RPMI7951 (cell line): ENCODE measurements at places on chromosomes 3 and 15. TPM values are rescaled to one million over a fixed set of nuclear protein-coding genes. Genes with fewer than 3 reads are reported as not detected.
A peak's percentile ranks its signal among the peaks of the same experiment; 100 is the strongest.

GRCh38 chr3:112734736-112735350, 93.9 kb upstream of the CCDC80 start:
- DNase-seq = peak; percentile 62

DNA sequence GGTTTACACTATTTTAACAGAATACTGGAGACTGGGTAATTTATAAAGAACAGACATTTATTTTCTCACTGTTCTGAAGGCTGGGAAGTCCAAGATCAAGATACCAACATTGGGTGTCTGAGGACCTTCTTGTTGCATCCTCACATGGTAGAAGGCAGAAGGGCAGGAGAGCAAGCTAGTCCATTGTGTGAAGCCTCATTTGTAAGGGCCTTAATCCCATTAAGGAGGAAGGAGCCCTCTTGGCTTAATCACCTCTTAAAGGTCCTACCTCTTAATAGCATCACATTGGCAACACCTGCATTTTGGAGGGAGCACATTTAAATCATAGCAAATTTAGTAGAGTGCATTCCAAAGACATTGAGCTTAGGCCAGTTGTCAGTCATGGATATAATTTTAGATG, 26.2 kb downstream of the UBE2Q2 start:
- no peak for DNase-seq

- DNase-seq = peak; percentile 26
Measured at GRCh38 chr3:98612587-98612986, 19.2 kb upstream of the CPOX start.

GRCh38 chr3:112090887-112091586, 4.8 kb downstream of the C3orf52 start:
- DNase-seq = no peak

- no peak for DNase-seq
Measured at GRCh38 chr3:147231111-147231510, 175.2 kb downstream of the ZIC4 start.

GRCh38 chr3:23811919-23812318, 6.2 kb downstream of the UBE2E1 start:
- DNase-seq = no peak

GRCh38 chr3:34780973-34781372, 858.4 kb upstream of the ARPP21 start:
- no peak for DNase-seq

DNA sequence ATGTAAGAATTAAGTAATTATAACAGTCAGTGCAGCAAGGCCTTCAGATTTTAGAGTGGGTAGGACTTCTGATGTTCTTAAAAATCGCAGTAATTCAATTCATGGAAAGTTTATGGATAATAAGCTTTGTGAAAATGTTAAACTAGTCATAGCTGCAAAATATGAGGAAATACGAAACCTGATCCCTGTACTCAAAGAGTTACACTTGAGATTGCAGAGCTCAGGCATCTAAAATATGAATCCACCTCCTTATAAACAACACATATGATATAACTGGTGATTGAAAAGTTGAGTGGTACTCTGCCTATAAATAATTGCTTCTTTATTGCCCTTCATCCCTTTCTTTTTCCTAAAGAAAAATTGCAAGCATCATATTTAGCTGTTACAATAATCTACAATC, 473.3 kb downstream of the OTOL1 start:
- no peak for DNase-seq

RETNLB gene
- total RNA-seq = not detected in 2 replicates

LRIG1 gene
- total RNA-seq = 51.9 and 56.7 TPM in 2 replicates

DNA sequence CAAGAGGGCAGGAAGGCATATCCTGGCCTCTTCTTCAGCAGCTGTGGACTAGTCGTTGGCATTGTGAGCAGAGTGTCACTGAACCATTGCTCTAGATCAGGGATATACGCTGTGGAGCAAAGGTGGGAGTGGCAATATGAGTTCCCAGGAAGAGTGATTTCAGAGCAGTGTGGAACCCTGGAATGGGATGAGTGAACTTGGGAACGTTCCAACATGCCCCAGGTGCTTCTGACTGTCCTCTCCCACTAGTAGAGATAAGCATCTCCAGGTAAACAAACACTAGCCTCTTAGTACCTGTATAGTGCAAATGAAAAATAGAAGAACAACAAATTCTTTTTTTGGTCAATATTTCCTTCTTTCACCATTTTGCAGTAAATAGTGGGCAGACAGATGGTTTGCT, 123.6 kb upstream of the VEPH1 start:
- no peak for DNase-seq

GRCh38 chr3:156176629-156177210, 56.3 kb downstream of the KCNAB1 start:
- no peak for DNase-seq

GPR149 gene
- total RNA-seq = not detected in 2 replicates

RPL22L1 gene
- total RNA-seq = 241 and 277 TPM in 2 replicates

DNA sequence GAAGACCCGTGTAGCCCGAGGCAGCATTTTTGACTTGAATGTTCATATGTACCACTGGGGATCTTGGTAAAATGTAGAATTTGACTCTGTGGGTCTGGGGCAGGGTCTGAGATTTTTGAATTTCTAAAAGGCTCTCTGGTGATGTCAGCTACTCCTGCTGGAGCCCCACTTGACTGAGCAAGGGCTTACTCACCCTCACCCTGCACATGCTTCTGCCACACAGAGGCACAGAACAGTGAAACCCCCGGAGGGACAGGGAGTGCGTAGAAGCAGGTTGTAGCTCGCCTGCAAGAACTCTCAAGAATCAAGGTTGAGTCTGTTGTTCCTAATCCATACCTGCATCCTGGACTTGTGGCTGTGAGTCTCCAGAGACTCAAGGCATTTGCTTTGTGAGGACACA, 41.1 kb downstream of the SLCO3A1 start:
- DNase-seq = no peak

UROC1 gene
- total RNA-seq = not detected in 2 replicates

GRCh38 chr3:161475905-161476304, 20.7 kb upstream of the OTOL1 start:
- no peak for DNase-seq

DNA sequence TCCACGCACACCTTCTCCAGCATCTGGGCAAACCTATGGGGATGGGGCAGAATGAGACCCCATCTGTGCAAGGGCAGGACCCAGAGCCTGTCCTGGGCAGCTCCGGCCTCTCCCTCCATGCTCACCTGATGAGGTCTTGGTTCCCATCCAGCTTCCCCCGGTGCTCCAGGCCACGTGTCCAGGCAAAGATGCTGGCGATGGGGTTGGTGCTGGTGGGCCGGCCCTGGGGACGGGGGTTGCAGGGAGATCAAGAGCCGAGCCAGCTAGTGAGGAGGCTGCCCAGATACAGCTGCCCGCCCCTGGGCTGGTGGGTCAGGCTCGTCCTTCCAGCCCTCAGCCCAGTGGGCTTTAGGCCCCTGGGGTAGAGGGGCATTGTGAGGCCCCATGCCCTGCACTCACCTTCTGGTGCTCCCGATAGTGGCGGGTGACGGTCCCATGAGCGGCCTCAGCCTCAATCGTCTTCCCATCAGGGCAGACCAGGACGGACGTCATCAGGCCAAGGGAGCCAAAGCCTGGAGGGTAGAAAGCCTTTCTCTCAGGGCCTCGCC, 17.3 kb downstream of the IDH2 start:
- DNase-seq = no peak

DNA sequence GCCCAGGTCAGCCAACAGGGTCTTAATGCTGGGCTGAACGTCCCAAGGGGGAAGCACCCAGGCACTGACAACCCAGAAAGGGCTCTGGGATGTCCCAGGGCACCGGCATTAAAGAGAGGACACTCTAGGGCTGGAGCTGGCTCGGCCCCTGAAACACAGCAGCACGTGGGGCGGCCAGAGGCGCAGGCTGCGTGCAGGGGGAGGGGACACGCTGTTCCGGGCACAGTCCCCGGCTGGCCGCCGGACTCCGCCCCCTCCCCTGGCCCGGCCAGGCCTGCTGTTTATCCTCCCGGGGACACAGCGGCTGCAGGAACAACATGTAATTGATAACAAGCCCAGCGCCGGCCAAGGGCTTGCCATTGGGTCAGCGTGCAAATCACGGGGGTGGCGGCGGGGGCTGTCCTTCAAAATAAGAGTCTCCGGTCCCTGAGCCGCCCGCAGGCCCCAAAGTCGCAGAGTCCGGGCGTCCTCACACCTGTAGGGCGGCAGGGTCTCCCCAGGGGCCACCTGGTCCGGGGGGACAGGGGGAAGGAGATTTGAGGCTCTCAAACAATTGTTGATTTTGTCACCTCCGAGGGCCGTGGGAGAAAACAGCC, 1.3 kb downstream of the KLF15 start:
- peak; percentile 69 for DNase-seq
